Activated CD4-positive, alpha-beta T cell treated with anti-CD3 and anti-CD28 coated beads for 4 hours (primary cell): ENCODE measurements at places on chromosomes 5 and 9.

DNA sequence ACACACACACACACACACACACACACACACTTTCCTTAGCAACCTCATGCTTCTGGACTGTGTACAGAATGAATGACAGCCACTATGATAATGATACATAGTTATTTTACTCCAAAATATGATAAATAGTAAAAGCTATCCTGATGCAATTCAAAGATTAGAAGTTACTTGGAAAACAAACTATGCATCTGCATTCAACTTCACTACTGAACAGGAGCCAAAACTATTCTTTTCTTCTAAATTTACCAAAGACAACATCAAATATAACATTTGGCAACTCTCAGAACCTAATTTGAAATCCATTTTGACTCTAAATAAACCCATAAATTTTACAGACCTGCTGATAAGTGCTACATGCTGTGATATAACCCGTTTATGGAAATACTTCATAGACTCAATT is 33.3 kb downstream of the GLIS3 start:
- no peak for DNase-seq

- DNase-seq: no peak
Observed at GRCh38 chr5:115351356-115352195, 55.1 kb upstream of the CCDC112 start.

GRCh38 chr9:95341293-95341962 is 23.9 kb upstream of the FANCC start:
- DNase-seq: no peak

DNA sequence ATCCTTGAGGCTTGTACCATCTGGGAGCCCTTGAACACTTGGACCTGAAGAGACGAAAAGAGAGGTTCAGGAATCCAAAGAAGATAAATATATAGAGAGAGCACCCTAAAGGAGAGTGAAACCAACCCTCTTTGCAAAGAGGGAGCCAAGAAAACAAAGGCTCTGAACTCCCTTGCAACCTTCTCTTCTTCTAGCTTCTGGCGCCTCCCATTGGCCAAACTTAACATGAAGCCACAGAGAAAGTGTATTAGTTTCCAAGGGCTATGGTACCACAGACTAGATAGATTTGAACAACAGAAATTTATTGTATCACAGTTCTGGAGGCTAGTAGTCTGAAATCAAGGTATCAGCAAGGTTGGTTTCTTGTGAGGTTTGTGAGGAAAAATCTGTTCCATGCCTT is 175.1 kb downstream of the HCN1 start:
- no peak for DNase-seq

DNA sequence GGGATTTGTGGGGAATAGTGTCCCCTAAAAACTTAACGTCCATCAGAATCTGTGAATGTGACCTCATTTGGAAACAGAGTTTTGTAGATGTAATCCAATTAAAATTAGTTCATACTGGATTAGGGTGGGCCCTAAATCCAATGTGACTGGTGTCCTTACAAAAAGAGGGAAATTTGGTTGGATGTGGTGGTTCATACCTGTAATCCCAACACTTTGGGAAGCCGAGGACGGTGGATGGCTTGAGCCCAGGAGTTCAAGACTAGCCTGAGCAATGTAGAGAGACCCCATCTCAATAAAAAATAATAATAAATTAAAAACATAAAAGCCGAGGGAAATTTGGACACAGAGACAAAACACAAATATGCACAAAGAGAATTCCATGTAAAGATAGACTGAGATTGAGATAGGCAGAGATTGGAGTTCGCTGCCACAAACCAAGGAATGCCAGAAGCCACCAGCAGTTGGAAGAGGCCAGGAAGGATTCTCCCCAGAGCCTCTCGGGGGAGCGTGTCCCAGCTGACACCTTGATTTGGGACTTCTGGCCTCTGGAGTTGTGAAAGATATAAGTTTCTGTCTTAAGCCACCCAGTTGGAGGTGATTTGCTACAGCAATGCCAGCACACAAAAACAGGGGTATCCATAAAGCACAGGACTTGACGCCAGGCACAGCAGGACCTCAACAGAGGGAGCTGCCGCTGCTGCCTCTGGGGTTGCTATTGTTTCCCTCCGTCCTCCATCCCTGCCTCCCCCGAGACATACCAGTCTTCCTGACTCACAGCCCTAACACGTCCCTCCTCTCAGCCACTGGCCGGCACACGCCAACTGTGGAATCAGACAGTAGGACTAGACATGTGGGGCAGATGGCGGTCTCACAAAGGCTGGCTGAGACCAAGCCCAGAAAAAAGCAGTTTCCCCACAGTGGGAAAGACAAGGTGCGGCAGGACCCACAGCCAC is 73.8 kb upstream of the IL17B start:
- no peak for DNase-seq

DNA sequence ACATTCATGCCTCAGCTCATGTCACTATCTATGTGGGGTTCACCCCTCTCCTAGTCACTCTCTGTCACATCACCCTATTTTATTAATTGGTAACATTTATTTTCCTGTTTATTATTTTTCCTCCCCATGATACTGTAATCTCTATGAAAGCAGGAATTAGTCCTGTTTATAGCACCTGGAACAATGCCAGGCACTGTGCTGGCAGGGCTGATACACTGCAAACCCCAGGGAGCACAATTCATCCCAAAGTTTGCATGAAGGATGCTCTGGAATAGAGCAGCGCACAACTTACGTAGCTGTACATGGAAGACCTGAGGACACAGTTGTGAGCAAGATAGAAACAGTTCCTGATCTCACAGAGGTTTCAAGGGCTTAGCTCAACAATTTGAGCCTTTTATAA is 103.2 kb downstream of the NSG2 start:
- DNase-seq: no peak

DNA sequence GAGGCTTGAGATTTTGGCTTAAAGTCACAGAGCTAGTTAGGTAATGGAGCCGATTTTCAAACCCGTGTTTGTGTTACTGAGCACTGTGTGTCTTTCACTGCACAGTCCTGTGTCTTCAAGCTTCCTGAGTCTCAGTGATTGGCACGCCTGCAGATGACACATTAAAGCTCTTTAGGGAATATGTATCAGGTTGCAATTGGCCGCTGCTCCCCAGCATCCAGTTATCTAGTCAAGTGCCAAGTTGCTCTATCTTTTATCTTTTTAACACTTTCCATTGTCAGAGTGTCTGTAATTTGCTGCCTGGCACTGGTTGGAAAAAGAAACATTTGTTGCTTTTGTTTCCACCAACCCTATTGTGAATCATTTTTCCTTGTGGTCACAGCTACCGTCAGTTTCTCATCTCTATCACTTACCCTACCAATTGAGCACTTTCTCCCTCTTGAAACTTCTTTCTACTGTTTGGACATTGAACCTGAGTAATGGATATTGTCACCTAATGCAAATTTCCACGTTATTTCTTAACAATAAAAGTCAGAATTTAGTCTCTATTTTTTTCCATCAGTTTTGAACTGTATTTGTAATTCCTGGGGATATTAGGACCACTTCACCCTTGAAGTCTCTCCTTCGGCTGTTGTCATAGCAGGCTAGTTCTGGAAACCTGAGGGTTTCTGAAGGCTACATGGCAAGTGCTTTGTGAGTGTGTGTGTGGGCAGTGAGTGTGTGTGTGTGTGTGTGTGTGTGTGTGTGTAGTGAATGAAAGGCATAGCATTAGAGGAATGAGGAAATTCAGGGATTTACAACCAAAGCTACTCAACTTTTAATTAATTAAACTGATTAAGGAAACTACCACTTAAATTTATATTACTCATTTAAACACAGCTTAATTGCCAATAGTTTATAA is 274.3 kb downstream of the ISL1 start:
- no peak for DNase-seq

DNA sequence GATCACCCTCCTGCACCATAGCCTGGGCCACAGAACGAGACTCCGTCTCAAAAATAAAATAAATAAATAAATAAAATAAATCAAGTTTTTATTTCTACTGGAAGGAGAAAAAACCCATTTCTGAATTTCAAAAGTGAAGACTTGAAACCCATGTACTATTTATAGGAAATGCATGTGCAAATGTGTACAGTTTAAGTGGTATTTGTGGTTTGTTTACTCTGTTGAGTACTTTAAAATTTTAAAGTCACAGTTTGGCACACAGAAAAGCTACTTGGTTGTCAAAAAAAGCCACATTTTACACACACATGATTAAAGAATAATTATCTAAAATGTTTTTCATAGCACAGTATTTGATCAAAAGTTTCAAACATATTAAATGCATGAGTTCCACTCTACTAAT is 43.6 kb downstream of the NR3C1 start:
- no peak for DNase-seq
